ENCODE measurements at places on chromosomes 11 and 22.
A peak's percentile ranks its signal among the peaks of the same experiment; 100 is the strongest.

- DNase-seq, result no peak
These were observed 10.0 kb downstream of the DCPS start for GRCh38 chr11:126313826-126314225.

- DNase-seq, result no peak
These were observed 44.8 kb upstream of the CADM1 start for GRCh38 chr11:115548878-115549528.

DNA sequence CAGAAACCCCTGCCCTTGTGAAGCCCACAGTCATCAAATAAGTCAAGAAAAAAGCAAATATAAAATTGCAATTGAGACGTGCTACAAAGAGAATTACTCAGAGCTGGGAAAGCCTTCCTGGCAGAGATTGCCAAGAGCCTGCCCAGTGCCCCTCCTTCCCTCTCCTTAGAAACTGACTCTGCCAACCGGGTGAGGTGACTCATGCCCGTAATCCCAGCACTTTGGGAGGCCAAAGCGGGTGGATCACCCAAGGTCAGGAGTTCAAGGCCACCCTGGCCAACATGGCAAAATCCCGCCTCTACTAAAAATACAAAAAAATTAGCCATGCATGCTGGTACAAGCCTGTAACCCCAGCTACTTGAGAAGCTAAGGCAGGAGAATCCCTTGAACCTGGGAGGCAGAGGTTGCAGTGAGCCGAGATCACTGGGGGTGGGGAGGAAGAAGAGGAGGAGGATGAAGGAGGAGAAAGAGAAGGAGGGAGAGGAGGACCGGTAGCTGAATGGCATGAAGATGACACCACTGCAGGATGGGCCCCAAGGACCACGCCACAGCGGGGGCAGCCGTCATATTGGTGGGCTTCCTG, 76.1 kb upstream of the RTL6 start:
- no peak for DNase-seq

DNA sequence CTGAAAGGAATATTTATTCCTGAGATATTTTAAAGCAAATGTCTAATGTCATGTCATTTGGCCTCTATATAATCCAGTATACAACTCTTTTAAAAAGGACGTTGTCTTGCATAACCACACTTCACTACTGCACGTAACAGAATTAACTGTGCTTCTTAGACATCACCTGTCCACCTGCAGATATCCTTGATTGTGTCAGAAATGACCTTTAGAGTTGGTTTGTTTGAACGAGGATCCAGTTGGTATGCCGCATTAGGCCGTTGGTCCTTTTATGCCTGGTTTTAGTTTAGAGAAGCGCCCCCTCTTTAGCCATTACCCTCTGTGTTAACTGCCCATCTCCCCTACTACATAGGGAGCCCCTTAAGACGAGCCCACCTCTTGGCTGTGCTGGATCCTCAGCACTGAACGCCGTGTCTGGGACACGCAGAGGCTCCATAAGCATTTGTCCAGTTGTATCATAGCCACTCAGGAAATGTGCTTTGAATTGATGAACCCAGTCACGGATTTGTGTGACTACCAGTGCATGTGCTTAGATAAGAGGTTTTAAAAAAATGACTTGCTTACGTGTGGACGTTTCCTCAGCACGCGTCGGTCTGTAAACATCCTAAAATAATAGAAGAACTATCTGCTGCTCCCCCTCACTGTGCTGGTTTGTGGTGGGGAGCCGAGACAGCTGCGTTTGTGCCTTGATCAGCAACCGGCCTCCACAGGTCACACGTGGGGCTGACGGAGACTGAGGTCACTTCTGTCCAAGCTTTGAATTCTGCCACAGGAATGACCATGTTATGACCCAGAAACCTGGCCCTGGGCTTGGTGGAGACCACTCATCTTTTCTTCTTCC, 4.0 kb downstream of the MICAL2 start:
- DNase-seq, result no peak

GRCh38 chr22:41847300-41847699, 14.4 kb downstream of the SREBF2 start:
- DNase-seq, result no peak

- DNase-seq, result no peak
These were observed 29.0 kb downstream of the C22orf31 start for GRCh38 chr22:29032584-29032983.

- DNase-seq, result no peak
These were observed 19.1 kb upstream of the TEF start for GRCh38 chr22:41362615-41363014.

DNA sequence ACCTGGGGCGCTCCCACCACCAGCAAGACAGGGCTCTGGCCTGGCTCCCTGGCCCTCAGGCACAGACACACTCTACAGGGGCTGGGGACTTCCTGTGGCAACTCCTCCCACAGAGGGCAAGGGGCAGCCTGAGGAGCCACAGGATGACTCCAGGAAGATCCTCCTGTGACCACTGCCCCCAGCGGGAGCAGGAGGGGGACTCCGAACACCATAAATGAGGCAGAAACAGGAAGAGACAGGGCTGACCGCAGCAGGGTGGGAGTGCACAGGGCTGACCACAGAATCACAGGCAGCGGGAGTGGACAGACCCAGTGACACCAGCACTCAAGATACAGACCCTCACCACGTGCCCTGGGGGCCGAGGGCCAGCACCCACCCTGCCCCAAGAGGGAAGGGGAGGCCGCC, 10.8 kb downstream of the ARAP1 start:
- DNase-seq, result peak; percentile 60

DNA sequence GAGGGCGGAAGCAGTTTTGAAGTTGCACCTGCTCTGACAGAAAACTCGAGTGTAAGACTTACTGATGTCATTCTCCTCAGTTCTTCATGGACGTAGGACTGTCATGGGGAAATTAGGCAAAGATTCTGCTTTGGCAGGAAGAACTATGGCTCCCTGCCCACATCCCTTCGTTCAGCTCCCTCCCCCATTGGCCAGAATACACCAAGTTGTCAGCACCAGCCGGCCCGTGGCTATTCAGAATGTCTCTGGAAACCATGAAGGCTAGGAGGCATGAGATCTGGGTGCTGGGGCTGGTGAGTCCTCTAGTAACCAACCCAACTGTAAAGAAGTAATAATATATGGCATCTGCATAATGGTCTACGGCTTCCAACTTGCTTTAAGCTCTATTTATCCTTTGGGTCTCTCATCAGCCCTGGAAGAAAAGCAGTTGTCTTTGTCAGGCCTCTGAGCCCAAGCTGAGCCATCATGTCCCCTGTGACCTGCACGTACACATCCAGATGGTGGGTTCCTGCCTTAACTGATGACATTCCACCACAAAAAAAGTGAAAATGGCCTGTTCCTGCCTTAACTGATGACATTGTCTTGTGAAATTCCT, 74.1 kb downstream of the PIWIL4 start:
- DNase-seq, result no peak

DNA sequence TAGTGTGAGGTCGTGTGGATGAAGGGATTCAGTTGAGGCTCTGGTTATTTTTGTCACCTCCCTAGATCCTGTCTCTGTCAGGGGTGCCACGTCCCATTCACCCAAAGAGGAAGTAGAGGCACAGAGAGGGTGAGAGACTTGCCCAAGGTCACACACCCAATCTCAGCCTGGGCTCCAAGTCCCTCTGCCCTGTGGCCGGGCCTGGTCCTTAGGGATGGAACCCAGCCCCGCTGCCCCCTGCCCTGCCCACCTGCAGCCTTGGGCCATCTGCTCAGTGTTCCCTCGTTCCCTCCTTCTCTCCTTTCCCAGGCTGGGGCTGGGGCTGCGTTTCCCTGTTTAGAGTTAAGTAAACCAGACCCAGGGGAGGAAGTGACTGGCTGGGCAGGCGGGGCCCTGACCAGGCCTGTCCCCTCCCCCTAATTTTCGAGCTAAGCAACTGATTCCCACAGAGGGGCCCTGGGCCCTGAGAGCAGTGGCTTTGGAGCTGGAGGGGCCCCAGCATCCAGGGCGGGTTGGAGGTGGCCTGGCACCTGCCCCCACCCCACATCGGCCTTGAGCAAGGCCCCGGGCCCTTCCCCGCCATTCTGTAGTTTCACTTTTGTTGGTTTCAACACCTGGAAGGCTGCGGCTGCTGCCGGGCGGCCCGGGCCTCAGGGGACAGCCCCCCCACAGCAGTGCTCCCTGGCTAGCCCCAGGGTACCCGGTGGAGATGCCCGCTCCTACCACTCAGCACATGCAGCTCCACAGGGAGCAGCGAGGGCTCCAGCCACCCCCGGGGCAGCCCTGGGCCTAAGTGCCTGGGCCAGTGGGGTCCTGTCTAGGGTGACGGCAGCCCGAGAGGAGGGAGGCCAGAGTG, 1.5 kb downstream of the TCIRG1 start:
- DNase-seq, result peak; percentile 88

DNA sequence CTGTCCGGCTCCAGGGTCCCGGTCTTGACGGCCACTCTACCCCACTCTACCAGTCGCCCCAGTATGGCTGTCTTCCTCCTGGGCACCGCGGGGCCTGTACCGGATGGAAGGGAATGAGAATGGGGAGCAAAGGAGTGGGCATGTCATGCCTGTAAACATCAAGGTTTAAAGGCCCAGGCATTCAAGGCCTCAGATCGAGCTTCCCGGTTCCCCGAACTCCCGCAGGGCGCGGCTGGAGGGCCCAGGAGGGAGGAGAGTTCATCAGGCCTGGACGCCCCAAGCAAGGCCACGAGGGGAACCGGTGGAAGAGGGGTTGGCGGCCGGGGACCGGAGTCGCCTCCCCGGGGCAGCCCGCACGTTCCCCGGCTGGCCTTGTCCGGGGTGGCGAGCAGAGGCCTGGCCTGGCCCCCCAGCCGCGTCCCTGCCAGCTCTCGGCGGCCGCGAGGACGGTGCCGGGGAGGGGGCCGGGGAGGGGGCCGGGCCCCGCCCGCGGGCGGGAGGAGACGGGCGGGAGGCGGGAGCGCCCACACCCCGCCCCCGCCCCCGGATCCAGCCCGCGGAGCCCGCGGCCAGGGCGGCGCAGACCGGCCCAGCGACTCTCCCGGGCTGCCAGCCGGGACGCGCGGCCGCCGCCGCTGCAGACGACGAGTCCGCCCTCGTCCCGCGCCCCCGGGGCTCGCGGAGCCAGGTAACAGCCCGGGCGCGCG, at the start of gene CDC42EP1:
TSS of gene CDC42EP1 (plus strand) at position 580 of the 707 bp plus-strand sequence. CDS start 5,870 bp downstream, outside the sequence.
- no peak for DNase-seq

GRCh38 chr11:14578541-14578956, 58.4 kb upstream of the PSMA1 start:
- peak; percentile 35 for DNase-seq

GRCh38 chr11:95078526-95078925, 11.1 kb upstream of the ENDOD1 start:
- DNase-seq, result no peak

DNA sequence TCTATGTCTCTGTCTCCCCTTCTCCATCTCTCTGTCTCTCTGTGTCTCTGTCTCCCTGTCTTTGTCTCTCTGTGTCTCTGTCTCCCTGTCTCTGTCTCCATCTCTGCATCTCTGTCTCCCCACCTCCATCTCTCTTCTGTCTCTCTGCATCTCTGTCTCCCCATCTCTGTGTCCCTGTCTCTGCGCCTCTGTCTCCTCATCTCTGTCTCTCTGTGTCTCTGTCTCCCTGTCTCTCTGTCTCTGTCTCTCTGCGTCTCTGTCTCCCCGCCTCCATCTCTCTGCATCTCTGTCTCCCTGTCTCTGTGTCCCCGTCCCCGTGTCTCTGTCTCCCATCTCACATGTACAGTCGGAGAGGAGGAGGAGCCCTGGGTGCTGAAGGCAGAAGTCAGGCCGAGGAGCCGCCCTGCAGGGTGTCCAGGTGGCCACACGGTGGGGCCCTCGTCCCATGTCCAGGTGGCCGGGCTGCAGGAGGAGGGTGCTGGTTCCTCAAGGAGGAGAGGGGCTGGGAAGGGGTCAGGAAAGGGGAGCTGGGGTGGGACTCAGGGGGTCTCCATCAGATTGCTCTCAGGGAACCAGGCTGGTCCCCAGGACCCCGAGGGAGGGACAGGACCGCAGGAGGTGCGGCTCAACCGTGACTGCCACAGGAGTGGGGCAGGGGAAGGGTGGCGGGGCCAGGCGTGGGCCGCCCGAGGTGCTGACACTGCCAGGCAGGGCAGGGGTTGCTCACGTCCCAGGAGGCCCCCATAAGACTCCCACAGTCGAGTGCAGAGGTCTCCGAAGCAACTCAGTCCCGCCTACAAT, 25.6 kb upstream of the TH start:
- DNase-seq, result peak; percentile 89

- DNase-seq, result no peak
These were observed 259.9 kb downstream of the BUD13 start for GRCh38 chr11:116512841-116513240.

- no peak for DNase-seq
These were observed 155.7 kb downstream of the WT1 start for GRCh38 chr11:32279672-32280071.

GRCh38 chr11:97622795-97623194, 1233.0 kb downstream of the JRKL start:
- DNase-seq, result no peak

DNA sequence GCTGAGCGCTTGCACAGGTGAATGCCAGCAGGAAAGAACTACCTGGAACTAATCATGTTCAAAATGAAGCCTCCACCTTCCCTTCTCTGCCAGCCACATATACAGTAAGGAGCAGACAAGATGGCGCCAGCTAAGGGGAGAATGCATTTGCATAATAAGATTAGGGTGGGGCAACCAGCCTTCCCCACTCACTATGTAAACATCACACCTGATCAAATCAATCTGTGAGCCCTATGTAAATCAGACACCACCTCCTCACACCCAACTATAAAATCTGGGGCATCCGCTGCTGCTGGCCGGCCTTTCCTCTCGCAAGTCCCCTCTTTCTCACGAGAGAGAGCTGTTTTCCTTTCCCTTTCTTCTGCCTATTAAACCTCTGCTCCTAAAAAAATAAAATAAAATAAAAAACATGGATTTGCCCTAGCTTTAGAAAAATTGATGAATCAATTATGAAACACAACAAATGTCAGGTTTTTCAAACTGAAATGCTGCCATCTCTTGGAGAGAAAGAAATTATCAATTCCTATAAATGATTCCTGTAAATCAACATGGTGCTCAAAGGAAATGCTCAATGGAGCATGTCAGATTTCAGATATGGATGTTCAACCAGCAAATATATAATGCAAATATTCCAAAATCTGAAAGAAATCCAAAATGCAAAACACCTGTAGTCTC, 108.9 kb downstream of the SGSM3 start:
- no peak for DNase-seq

DNA sequence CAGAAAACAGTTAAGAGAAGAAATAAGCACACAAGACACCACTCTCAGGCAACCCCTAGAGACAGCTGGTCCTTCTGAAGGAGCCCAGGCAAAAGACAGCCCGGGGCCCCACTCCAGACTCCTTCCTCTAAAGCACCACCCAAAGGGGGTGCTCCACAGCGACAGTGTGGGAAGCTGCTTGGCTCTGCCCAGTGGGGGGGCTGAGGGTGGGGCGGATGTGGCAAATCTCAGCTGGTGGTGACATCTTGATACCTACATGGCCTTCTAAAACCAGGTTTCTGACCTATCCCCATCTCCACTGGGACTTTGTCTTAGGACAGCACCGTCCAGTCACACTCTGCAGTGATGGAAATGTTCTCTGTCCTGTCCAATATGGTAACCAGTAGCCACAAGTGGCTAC, 10.2 kb upstream of the APOA1 start:
- DNase-seq, result no peak
